ENCODE measurements at places on chromosomes 12 and 14.

DNA sequence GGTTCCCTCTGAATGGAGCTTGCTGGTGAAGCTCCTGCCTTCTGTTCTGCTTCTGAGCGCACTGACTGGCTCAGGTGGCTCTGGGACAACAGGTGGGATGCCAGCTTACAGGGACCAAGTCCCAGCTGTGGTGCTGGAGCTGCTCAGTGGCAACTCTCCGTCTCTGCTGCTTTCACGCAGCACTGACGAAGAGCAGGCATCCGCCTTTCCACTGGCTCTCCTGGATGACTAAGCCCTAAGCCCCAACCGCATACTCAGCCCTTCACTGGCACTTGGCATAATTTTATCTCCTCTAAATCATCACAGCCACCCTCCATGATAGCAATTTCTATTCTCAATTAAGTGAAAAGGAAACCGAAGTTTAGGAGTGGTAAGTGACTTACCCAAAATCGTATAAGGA is 3.7 kb upstream of the RTL1 start:
- no peak for DNase-seq

- DNase-seq = no peak
Observed at GRCh38 chr12:98660521-98660920, 15.4 kb downstream of the APAF1 start.

GRCh38 chr14:87630846-87631245 is 362.1 kb downstream of the GALC start:
- no peak for DNase-seq

DNA sequence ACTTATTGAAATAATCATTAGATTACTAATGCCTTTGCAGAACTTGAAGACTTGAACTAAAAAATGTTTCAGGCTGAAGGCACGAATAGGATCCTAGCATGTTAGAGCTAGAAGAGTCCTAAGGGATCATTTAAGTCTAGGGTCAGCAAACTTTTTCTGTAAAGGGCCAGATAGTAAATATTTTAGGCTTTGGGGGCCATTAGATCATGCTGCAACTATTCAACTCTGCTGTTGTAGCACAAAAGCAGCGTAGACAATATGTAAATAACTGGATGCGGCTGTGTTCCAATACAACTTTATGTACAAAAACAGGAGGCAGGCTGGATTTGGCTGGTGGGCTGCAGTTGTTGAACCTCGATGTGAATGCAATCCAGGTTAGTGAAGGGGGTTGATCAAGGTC is 221.7 kb downstream of the ATP23 start:
- no peak for DNase-seq

- peak; percentile 66 for DNase-seq
Observed at GRCh38 chr12:53287741-53288216, 7.6 kb upstream of the PFDN5 start.

DNA sequence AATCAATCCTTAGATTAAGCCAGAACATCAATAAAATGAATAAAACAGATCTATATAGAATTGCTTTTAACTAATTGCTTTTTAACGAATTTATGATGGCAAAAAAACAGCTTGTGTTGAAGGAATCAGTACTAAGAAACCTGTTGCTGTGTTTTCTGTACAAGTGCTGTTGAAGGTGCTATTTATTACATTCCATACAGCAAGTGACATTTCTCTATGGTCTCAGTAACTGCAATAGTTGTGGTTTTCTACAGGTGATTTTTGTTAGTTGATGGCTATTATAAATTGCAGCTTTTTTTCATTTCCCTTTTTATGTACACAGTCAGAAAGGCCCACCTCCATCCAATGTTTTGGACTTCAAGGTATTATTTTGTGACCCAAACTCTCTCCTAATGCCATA is 56.6 kb downstream of the SLC2A13 start:
- no peak for DNase-seq

DNA sequence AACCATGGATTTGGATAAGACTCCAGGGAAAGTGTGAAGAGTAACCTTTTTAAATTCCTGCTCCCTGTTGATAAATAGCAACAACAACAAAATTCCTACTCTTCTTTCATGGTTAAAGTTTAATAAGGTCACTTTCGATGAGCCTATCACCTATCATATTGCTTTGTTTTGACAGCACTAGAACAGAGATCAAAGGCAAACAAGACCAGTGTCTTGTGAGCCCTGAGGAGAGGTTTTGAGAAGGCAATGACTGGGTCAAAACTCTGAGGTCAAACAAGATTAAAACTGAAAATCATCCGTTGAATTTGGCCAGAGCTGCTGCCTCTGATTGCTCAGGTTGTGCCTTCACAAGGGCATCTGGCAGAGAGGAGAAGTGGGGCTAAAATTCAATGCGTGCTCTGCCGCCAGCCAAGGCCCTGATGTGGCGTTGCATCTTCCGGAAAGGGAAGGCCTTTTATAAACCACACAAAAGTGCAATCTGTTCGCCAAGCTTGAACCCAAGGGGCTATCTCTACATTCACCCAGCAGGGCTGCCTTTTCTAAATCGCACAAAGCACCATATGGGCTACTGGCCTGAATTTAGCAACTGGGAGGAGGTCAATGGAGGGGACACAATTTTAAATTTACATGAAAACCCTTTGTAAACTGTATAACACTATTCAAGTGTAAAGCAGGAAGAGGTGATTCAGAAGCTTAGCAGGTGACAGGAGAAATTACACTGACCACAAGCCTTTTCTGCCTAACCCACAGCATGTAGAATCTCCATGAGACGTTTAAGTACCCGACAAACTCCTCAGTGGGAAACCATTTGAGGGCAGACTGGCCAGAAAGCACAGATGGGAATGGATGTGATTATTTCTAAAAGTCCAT is 140.8 kb downstream of the DAD1 start:
- no peak for DNase-seq

DNA sequence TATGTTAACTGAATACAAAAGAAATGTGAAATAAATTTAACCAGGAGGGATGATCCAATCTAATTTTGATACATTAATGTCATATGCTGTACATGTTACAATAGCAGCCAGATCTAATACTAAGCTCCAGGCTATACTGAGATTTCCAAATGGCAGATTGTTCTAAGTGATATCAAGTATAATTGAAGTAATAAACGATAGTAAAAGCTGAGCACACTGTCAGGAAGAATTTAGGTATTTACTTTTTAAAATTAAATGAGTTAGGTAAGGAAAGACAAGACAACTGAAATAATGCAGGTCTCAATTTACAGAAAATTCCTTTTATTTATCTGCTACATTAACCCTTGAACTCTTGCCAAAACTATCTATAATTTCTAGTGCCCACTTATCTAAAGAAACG is 39.9 kb downstream of the INSM2 start:
- DNase-seq = no peak
